ENCODE measurements at places on chromosomes 16 and 17.

DNA sequence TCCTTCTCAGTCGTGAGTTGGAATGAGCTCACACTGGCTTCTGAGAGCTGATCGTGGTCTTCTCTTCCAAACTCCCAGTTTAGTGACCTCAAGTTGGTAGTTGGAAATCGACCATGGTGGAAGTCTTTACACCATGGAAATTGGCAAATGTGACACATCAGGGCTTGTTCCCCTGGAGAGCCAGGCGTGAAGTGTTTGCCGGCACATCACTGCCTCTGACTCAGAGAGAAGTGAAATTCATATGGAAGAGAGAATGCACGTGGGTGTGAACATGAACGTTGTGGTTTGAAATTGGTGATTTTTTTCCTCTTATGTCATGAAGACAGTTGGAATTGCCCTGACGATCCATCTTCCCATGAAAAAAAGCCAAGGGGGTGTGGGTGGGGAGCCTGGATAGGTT, 47.4 kb downstream of the AXIN2 start:
- no peak for DNase-seq

DNA sequence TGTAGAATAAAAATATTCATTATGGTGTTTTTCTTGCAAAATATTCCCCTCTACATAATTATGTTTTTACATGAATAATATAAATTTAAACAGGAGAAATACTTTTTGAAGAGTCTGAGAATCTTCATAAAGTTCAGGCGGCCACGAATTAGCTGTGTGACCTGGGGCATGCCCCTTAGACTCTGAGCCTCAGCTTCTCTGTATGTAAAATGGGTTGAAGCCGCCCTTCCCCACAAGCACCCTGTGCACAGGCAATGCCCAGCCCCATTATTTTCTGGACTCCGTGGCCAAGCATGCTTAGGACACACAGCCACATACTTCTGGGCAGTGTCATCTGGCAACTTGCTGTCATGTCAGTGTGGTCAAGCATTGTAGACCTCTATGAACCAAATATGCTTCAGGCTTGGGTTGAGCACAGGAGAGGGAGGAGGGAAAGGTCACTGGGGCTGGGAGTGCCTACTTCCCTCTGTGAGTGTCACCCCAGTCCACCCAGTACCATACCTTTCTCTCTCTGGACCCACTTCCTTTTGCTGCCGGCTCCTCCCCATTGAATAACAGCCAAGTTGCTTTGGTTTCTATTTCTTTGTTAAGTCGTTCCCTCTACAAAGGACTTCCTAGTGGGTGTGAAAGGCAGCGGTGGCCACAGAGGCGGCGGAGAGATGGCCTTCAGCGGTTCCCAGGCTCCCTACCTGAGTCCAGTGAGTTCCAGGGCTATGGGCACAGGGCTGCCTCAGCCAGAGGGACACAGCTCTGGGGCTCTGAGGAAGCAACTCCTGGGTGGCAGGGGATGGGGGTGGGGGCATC, at the start of gene LGALS9:
LGALS9 (plus strand) TSS at position 582 of the 804 bp plus-strand sequence; CDS start at position 660, 78 bp downstream.
- DNase-seq: peak; percentile 9

GRCh38 chr16:12392585-12393091, 411.0 kb downstream of the CPPED1 start:
- no peak for DNase-seq

GRCh38 chr16:11143372-11144035, 112.5 kb downstream of the SOCS1 start:
- DNase-seq: no peak

DNA sequence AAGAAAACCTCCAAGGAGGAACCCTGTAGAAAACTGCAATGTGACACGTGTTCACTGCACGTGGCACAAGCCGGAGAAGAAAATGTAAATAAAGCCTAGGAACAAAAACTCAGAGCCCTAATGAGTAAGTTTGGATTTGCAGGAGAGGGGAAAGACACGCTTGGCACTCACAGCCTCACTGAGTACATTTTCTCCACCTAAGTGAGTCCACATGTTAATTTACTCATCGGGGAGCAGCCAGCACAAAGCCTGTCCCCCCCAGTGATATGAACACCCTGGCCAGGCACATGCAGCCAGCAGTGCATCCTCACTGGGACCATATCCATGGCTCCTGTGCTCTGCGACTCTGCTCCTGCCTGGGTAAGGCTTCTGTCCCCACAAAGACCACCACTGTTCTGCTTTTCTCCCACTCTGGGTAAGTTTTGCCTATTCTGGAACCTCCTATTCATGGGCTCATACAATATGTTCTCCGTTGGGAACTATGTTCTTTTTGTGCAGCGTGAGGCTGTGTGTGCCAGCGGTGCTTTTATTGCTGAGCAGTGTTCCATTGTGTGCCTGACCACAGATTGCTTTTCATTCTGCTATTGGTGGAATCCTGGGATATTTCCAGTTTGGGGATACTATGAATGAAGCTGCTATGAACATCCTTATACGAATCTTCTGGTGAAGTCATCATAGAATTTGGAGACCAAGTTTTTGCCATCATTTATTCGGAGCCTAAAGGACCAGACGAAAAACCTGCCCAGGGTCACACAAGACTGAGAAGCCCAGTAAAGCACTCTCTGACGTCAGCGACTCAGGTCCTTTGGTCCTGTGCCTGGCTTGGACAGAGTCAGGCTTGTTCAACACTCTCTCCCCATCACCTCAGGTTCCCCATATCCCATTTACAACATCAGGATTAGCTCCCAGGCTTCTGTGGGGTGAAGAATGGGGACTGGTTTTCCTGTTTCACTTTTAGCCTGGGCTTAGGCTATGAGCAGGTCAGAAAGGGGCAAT, 53.3 kb downstream of the RNF112 start:
- DNase-seq: no peak

- no peak for DNase-seq
Measured at GRCh38 chr16:3400446-3400778, 392 bp downstream of the ZSCAN32 start.

Data from T-helper 9 cell (primary cell).